Hippocampal formation (tissue), 2 donors: ENCODE measurements at places on chromosomes 3 and 15.

GRCh38 chr3:186180151-186180550 is 71.3 kb upstream of the ETV5 start:
- no peak for DNase-seq

DNA sequence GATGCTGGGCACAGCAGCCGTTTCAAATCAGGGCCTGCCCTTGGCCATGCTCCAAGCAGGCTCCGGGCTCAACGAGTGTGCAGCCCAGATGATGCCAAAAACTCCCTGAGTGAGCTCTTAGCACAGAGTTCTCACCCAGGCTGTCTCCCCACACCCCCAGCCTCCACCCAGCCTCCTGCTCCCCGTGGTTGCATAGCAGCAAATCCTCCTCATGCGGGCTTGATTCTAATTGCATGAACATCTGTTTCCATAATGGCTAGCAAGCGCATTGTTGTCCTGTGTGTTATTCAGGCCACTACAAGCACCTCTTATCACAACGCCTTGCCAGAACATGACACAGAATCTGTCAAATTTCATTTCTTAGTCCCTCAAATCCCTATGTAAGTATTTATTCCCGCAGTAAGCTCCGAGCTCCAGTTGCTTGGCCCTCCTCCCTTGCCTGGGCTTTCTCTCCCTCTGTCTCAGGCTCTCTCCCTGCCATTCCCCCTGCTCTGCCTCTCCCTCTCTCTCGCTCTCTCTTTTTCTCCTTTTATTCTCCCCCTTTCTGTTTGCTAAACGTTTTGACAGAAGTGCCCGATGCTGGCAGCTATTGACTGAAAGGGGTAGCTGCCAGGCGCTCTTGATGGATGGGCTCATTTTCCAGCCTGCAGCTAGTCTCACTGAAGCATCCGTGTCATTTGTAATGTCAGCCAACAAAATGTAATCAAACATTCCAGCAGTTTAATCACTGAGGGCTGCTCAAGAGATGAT is 306.5 kb downstream of the IL20RB start:
- no peak for DNase-seq

DNA sequence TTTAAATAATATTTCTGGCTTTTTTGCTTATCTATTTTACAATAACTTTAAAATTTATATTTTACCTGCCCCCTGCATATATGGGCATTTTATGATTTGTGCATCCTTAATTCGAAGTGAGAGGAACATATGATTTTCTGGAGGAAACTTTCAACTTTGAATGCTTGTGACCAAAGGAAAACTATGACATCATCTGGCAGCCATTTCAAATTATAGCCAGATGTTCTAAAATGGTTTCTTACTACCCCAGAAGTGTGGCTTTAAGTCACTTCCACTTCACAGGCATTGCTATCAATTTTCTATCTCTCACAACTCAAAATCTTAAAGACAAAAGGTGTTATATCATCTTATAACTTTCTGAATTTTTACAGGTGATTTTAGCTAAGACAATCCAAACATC is 508.8 kb downstream of the RBMS3 start:
- DNase-seq, result no peak

- DNase-seq, result no peak
Observed at GRCh38 chr15:40082195-40082883, 26.3 kb downstream of the BMF start.

DNA sequence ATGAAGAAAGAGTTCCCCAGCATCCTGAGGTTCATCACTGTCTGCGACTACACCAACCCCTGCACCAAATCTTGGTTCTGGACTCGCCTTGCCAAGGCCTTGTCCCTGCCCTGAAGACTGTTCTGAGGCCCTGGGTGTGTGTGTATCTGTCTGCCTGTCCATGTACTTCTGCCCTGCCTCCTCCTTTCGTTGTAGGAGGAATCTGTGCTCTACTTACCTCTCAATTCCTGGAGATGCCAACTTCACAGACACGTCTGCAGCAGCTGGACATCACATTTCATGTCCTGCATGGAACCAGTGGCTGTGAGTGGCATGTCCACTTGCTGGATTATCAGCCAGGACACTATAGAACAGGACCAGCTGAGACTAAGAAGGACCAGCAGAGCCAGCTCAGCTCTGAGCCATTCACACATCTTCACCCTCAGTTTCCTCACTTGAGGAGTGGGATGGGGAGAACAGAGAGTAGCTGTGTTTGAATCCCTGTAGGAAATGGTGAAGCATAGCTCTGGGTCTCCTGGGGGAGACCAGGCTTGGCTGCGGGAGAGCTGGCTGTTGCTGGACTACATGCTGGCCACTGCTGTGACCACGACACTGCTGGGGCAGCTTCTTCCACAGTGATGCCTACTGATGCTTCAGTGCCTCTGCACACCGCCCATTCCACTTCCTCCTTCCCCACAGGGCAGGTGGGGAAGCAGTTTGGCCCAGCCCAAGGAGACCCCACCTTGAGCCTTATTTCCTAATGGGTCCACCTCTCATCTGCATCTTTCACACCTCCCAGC is 2.9 kb downstream of the MYD88 start:
- no peak for DNase-seq

DNA sequence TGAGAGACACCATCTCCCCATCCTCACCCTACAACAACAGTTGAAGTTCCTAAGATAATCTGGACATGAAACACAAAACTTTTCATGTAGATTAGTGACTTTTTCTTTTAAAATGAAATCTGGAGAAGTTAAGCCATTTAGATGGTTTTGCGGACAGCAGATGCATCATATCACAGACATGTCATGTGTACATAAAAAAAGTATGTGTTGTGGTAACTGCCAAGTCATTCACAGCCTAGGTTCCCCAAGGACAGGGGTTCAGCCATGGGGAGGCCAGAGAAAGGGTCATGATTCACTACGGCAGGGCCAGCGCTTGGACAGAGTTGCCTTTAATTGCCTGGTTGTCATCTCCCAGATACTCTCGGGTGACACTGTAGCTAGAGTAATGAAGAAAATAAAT is 163.2 kb downstream of the PDZRN3 start:
- no peak for DNase-seq

GRCh38 chr3:160686955-160687535 is 10.1 kb downstream of the ARL14 start:
- DNase-seq, result no peak

- no peak for DNase-seq
Observed at GRCh38 chr3:105281989-105282388, 84.7 kb upstream of the ALCAM start.

DNA sequence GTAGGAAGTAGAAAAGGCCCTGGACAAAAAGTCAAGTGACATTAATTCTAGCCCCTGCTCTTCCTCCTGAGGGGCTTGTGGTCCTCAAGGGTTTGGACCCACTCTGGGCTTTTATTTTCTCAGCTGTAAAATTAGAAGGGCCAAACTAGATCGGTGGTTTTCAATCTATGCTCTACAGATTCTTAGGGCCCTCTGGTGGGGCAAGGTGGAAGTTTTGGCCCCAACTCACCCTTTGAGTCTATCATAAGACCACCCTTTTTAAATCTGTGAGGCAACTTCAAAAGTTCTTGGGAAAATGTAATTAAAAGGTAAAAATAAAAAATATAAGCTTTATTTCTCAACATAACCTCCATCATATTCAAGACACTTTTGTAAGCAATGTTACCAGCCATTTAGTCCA is 25.6 kb upstream of the CFAP161 start:
- DNase-seq, result no peak

DNA sequence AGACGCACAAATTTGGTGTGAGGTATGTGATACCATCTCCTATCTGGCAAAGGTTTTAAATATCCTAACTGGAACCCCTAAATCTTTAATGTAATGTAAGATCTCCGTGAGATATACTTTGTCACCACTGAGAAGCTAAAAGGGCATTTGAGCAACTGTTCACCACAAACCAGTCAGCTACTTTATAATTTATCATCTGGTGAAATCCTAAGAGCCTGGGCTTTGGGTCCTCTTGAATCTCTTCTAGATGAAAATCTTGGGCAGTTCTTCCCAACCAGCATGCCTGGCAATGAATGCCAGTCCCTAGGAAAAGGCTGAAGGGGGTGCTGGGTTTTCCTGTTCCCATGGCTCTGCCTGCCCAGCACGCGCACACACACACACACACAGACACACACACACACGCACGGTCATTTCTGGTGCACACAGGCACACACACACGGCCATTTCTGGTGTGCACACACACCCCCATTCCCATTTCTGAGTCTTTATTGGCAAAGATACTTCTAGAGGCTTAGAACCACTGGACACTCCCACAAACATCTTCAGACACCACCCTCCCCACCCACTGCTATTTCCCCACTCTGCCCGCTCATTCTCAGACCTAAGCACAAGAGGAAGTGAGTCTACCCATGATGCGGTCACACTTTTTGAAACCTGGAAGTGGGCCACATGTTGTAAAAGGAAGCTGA is 72.6 kb downstream of the MYO1E start:
- peak; percentile 35 for DNase-seq

DNA sequence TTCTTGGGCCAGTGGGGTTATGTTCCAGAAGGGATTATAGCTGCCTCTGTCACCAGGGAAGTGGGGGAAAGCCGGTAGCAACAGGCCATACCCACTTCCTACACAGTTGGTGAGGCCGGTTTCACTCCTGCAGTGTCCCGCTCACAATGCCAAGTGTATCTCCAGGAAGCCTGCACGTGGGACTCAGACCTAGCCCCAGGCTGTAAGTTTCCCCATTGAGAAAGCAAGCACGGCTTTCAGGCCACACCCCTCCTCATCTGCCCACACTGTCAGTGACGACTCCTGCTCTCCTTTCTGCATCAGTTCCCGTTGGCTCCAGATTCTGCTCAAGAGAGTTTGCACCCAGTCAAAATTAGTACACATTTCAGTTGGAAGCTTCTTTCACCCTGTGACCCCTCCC is 51.6 kb upstream of the CPOX start:
- DNase-seq, result no peak

DNA sequence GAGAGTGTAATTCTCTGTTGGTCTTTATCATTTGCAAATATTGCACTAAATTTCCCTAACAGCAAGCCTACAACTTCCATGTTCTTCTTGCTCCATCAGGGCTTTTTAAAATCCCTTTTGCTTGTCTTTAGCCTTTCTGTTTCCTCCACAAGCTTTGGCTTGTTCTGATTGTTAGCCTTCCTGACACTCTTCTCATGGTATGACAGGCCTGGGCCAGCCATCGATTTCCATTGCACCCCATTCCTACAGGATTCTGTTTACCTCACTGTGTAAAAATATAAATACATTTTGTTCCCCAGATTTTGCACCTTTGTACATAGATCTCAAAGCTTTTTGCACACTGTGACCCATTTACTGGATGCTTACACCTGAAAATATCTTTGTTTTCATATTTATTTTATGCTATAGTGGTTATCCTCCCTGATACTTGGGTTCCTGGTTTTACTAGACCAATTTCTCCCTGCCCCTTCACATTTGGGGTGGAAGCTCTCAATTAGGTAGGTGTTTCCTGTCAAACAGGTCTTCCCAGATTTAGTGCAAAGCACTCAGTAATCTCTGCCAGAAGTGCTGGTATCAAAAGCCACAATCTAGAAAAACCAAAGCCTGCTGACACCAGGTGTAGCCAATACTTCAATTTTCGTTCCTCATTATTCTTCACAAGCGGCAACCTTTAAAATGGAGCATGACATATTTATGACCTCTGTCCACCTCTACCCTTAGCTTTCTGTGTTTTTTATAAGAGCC is 57.9 kb upstream of the PPP2R3A start:
- DNase-seq, result no peak

- no peak for DNase-seq
Observed at GRCh38 chr3:73453666-73454065, 171.1 kb downstream of the PDZRN3 start.

DNA sequence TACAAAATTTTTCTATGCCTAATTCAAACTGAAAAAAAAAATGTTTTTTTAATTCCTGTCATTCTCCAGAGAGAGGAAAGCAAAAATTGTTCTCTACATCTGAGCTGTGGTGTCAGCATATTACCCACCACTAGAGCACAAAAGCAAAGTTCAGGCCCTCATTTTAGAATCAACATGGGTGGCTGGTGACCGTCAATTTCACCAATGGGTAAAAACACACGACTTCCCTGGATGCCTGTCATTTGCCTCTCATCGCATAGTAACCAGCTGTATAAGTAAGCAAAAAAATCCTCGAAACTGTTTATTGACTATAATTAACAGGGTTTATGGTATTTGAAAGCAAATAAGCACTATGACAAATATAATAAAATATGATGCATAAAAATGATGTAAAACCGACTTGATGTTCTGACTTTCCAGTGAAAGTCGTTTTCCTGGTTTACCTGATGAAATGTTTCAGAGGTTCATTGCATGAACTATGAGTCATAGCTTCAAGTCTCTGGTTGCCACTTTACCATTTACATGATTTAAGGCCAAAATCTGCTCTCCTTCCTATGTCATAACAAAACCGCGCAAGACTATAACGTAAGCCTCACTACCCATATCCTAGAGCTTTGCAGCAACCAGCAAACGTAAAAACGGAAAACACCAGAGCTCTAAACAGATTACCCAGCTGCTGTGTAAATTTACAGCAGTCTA is 60.5 kb downstream of the THBS1 start:
- no peak for DNase-seq

DNA sequence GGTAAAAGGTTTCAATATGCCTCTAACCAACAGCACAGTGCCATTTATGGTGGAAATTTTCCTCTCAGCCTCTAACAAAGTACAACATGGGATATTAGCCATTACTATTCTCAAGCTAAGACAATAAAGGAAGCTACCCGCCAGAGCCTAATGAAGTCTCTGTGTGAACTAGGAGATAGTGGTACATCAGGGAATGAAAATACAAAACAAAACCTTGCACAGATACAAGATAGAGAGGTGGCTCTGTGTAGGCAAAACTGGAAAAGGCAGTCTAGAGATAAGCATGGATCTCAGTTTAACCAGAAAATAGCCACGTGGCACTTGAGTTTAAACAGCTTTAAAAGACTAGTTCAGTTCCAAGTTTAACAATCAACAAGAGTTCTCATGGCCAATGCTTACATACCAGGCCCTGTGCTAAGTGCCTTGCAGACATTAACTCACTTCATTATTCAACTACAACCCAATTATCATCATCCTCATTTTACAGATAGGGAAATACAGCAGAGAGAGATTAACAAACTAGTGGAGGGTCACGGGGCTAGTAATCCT is 279.3 kb downstream of the IGSF11 start:
- DNase-seq, result no peak

DNA sequence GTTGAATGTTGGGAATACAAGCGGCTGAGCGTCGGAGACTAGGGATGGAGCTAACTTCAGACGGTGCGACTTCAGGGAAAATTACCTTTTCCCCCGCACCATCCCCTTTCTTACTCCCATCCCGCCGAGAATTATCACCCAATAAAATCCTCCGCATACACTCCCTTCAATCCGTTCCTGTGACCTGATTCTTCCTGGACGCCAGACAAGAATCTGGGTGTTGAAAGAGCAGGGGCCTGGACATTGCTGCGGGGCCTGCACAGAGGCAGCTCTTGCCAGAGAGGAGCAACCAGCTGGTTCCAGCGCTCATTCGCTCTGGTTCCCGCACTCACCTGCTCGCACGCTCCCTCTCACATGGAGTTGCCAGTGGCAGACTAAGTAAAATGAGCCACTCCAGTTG is 241.9 kb downstream of the ALCAM start:
- DNase-seq, result no peak

GRCh38 chr3:141360888-141361598 is 7.3 kb upstream of the ZBTB38 start:
- DNase-seq, result peak; percentile 84

- no peak for DNase-seq
Observed at GRCh38 chr3:187130346-187131066, 8.8 kb downstream of the RPL39L start.
